Melanocyte of skin (primary cell): ENCODE measurements at places on chromosomes 6 and 20. TPM values are rescaled to one million over a fixed set of nuclear protein-coding genes. Genes with fewer than 3 reads are reported as not detected.

PPP1R16B gene
- 0.36 and 2.1 TPM in 2 replicates for total RNA-seq

NOL7 gene
- 67.9 and 88.8 TPM in 2 replicates for total RNA-seq

ZSCAN23 gene
- 5.4 and 6.7 TPM in 2 replicates for total RNA-seq

CST11 gene
- total RNA-seq, result not detected in 2 replicates

STX11 gene
- 6.5 and 14.1 TPM in 2 replicates for total RNA-seq

HLA-DQB2 gene
- total RNA-seq, result not detected in 2 replicates

SCRT2 gene
- total RNA-seq, result not detected in 2 replicates

IP6K3 gene
- 2.6 and 2.7 TPM in 2 replicates for total RNA-seq

EEF1A2 gene
- total RNA-seq, result 0.15 TPM in 1 of 2 replicates, not detected in the other

PACSIN1 gene
- total RNA-seq, result not detected in 2 replicates

FAM8A1 gene
- total RNA-seq, result 11.7 and 19.9 TPM in 2 replicates

CLDN20 gene
- total RNA-seq, result not detected in 2 replicates

TUBB2B gene
- total RNA-seq, result 102 and 152 TPM in 2 replicates

RSPO3 gene
- 0.36 TPM in 1 of 2 replicates, not detected in the other for total RNA-seq

MEI4 gene
- not detected in 2 replicates for total RNA-seq

TREML2 gene
- total RNA-seq, result not detected in 2 replicates

HLA-DMA gene
- total RNA-seq, result 10.5 and 30.6 TPM in 2 replicates

CPNE5 gene
- under 0.01 and 0.36 TPM in 2 replicates for total RNA-seq

REM1 gene
- total RNA-seq, result not detected in 2 replicates

MYL9 gene
- 5.5 and 19.3 TPM in 2 replicates for total RNA-seq

RIMS4 gene
- not detected in 2 replicates for total RNA-seq

PPP1R3G gene
- under 0.01 TPM in 1 of 2 replicates, not detected in the other for total RNA-seq

GPSM3 gene
- total RNA-seq, result 13.3 TPM in 2 replicates

IL17F gene
- total RNA-seq, result not detected in 2 replicates
